ENCODE measurements at places on chromosomes 16 and 17.

DNA sequence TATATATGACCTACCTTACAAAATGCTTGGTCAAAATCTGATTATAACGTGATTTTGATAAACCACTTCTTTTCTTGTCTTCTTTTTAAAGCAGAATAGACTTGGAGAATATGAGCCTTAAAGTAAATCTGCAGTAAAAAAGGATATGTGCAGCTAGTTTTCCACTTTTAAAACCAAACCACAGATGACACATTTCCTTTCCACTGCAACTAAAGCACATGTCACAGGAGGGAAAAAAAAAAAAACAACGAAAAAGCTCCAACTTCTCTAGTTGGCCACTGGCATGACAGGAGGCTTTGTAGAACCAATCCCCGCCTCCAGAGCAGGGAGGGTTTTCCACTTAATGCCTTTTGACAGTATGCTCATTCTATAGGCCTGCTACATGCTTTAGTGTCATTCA is at the start of gene EVI2A:
EVI2A (minus strand) TSS at position 142 of the 400 bp plus-strand sequence. CDS start 2,609 bp downstream, outside the sequence.
- no peaks in the 10 kb centered on the region for H3K27me3 ChIP-seq
- no peak within 1 kb of the TSS for H3K4me3 ChIP-seq
- H3K36me3 ChIP-seq: no peaks in the 10 kb centered on the region
- DNase-seq: no peak

GRCh38 chr17:82602487-82602886 is 45.8 kb downstream of the WDR45B start:
- DNase-seq: no peak
- no peaks in the 10 kb centered on the region for H3K4me1 ChIP-seq
- H3K27me3 ChIP-seq: no peaks in the 10 kb centered on the region
- no peak overlapping the region for H3K27ac ChIP-seq
- H3K4me3 ChIP-seq: no peak overlapping the region

DNA sequence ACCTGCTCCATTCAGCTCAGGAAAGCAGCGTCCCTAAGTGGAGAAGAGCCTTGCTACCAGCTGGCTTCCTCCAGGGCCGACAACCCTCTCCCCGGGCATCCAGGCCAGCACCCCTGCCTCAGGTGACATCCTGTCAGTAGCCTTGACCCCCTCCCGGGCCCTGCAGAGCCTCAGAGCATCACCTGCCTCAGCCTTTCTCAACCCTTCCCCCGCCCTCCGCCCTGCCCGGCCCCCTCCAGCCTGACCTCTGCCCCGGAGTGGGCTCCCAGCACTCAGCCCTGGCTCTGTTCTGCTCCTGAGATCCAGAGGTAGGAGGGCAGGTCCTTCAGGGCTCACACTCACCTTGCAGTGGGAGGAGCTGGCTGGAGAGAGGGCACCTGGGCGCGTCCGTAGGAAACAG is 73.8 kb upstream of the METRNL start:
- H3K4me3 ChIP-seq: no peak overlapping the region
- no peak for DNase-seq
- H3K36me3 ChIP-seq: no peaks in the 10 kb centered on the region
- H3K4me1 ChIP-seq: peaks cover 5% of the 10 kb centered on the region
- H3K27me3 ChIP-seq: no peaks in the 10 kb centered on the region
- no peak overlapping the region for H3K27ac ChIP-seq

DNA sequence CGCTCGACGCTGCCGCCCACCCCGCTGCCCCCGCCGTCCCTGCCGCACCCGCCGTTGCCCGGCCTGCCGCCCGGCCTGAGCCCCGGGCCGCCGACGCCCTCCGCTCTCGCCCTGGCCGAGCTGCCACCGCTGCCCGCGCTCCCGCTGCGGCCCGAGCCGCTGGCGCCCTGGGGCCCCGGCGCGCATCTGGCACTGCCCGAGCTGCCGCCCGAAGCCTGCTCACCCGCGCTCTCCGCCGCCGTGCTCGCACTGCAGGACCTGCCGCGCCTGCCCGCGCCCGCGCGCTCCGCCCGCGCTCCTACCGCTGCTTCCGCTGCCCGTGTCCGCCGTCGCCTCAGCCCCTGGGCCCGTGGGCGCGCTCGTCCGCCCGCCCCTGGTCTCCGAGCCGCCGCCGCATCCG is 8.4 kb upstream of the CLDN9 start:
- H3K4me3 ChIP-seq: peak overlapping the region; percentile 58
- H3K36me3 ChIP-seq: no peaks in the 10 kb centered on the region
- no peaks in the 10 kb centered on the region for H3K27me3 ChIP-seq
- H3K27ac ChIP-seq: no peak overlapping the region
- no peak for DNase-seq

- no peak overlapping the region for H3K4me3 ChIP-seq
- H3K27ac ChIP-seq: no peak overlapping the region
- H3K4me1 ChIP-seq: no peaks in the 10 kb centered on the region
- no peak for DNase-seq
- H3K36me3 ChIP-seq: no peaks in the 10 kb centered on the region
Measured at GRCh38 chr16:12898551-12898950, 2.8 kb upstream of the SHISA9 start.

DNA sequence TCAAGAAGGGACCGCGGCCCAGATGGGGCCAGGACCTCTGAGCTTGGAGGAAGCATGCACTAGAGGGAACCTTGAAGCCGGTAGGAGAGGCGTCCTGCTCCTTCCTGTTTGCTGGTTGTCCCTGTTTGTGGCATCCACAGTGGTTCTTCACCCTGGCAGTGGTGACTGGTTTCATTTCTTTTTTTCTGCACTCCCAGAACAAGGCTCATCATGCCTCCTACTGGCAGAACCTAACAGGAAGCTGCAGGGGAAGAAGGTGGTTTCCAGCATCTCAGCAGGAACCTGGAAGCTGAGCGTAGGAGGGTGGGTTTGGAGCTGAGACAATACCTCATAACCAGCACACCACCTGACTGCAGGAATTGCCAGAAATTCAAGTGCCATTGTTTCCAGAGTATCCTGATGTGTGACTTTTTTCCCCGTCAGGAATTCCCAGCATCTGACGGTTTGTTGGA is 5.8 kb downstream of the TMEM231 start:
- no peaks in the 10 kb centered on the region for H3K27me3 ChIP-seq
- no peak for DNase-seq
- no peaks in the 10 kb centered on the region for H3K36me3 ChIP-seq
- no peaks in the 10 kb centered on the region for H3K4me1 ChIP-seq

DNA sequence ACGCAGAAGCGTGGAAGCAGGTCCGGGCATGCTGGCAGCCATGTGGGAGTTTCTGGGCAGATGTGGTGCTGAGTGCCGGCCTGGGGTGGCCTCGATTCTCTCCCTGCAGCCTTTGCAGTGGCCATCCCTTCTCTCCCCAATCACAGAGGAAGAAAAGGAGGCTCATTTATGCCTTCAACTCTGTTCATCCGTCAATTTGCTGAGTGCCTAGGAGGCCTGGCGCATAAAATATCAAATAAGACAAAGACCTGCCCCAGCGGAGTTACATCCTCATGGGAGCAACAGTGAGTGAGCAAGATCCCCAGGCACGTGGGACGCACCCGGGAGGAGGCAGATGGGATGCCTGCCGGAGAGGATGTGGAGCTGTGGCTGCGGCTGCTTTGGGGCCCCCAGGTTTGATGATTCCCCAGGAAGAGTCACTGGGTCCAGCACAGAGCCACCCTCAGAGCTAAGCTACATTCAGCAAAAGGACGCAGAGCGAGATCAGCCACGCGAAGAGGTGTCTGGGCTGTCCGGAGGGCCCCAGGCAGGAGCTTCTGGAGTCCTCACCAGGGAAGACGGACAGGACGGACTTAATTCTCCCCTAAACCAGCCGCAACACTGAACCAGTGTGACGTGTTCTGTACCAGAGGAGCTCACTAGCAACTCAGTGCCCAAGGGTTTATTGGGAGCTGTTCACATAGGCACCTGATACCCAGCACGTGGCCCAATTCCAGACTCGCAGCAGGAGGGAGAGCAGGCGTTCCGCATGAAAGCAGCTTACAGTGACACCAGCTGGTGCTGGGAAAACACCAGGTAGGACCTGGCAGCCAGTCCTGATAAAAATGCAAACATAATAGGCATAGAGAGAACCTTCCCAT is 11.3 kb downstream of the CA5A start:
- H3K4me3 ChIP-seq: no peak overlapping the region
- DNase-seq: no peak
- H3K27me3 ChIP-seq: no peaks in the 10 kb centered on the region
- no peaks in the 10 kb centered on the region for H3K36me3 ChIP-seq

DNA sequence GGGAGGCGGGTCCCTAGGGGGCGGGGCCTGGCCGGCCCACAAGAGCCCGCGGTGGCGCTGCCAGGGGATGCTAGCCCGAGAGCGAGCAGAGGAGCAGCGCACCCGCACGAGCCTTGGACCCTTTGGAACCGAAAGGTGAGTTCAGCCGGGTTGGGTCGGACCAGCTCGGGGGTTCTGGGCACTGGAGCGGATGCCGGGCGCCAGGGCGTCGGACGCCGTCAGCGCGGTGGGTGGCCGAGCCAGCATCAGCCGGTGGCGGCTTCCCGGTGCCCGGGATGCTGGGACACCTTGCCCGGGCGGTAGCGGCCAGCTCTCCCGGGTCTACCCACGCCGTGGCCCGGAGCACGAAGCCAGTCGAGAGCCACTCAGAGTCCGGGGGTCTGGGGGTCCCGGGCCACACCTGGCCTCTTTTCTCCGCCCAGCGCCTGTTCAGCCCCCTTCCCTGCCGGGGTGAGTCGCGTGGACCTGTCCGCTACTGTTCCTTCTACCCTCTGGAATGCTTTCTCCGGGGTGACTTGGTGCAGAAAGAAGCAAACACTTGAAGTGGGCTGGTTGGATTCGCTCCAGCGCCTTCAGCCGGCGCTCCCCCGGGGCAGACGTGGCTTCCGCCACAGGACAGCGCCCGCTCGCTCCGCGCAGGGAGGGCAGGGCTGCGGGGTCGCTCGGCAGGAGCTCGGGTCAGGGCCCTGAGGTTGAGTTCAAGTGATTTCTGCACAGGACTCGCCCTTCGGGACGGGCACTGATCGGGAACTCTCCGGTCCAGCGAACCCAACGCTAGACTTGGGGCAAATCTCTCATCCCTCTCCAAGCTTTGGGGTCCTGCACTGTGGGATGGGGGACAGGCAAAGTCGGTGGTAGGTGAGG is at the start of gene SCNN1G:
SCNN1G (plus strand) TSS at position 67 of the 864 bp plus-strand sequence. CDS start 3,527 bp downstream, outside the sequence.
- H3K4me3 ChIP-seq: peak within 1 kb of the TSS; percentile 59
- H3K27me3 ChIP-seq: peaks cover 13% of the 10 kb centered on the region
- H3K27ac ChIP-seq: no peak within 1 kb of the TSS

- H3K4me3 ChIP-seq: peak overlapping the region; percentile 35
- peaks cover 13% of the 10 kb centered on the region for H3K27me3 ChIP-seq
- H3K36me3 ChIP-seq: no peaks in the 10 kb centered on the region
- peaks cover 2% of the 10 kb centered on the region for H3K4me1 ChIP-seq
Measured at GRCh38 chr16:1333854-1334700, 632 bp downstream of the BAIAP3 start.

GRCh38 chr17:77489893-77490255 is 349.1 kb downstream of the SEC14L1 start:
- H3K4me3 ChIP-seq: no peak overlapping the region
- peaks cover 36% of the 10 kb centered on the region for H3K36me3 ChIP-seq
- DNase-seq: no peak
- H3K27me3 ChIP-seq: no peaks in the 10 kb centered on the region
- H3K4me1 ChIP-seq: no peaks in the 10 kb centered on the region

- no peaks in the 10 kb centered on the region for H3K36me3 ChIP-seq
- no peaks in the 10 kb centered on the region for H3K27me3 ChIP-seq
Measured at GRCh38 chr16:67040906-67041305, 12.0 kb downstream of the CBFB start.

GRCh38 chr17:53193044-53193443 is 629.7 kb upstream of the KIF2B start:
- no peak for DNase-seq
- H3K27ac ChIP-seq: no peak overlapping the region
- H3K4me1 ChIP-seq: no peaks in the 10 kb centered on the region
- no peaks in the 10 kb centered on the region for H3K36me3 ChIP-seq
- H3K4me3 ChIP-seq: no peak overlapping the region

GRCh38 chr17:560432-560873 is 154.2 kb downstream of the VPS53 start:
- H3K4me1 ChIP-seq: no peaks in the 10 kb centered on the region
- no peaks in the 10 kb centered on the region for H3K27me3 ChIP-seq
- no peak for DNase-seq

DNA sequence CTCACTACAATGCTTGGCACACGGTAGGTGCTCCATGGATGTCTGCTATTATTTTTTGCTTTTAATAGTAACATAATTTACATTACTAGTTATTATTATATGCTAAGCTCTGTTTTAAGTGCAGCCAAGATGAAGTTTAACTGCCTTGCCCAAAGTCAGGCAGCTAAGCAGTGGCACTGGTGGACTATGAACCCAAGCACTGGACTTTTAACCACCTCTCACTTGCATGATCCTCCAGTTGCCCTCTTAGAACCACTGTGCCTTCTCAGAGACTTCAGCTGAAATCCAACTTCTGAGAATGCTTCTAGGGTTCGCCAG is 1.5 kb upstream of the ZNF207 start:
- H3K27ac ChIP-seq: no peak overlapping the region
- H3K27me3 ChIP-seq: no peaks in the 10 kb centered on the region
- H3K4me3 ChIP-seq: no peak overlapping the region
- H3K4me1 ChIP-seq: no peaks in the 10 kb centered on the region

GRCh38 chr16:28297784-28298510 is 5.6 kb downstream of the SBK1 start:
- no peak for DNase-seq
- no peaks in the 10 kb centered on the region for H3K27me3 ChIP-seq
- H3K36me3 ChIP-seq: 0 out of 2 replicates have a peak, but pooled peaks cover 10% of the 10 kb centered on the region
- no peak overlapping the region for H3K27ac ChIP-seq
- H3K4me3 ChIP-seq: no peak overlapping the region

GRCh38 chr17:14793237-14793636 is 471.9 kb downstream of the PMP22 start:
- H3K27me3 ChIP-seq: no peaks in the 10 kb centered on the region
- no peaks in the 10 kb centered on the region for H3K36me3 ChIP-seq
- H3K4me1 ChIP-seq: no peaks in the 10 kb centered on the region
- no peak overlapping the region for H3K27ac ChIP-seq
- no peak for DNase-seq
- H3K4me3 ChIP-seq: no peak overlapping the region

- H3K4me3 ChIP-seq: no peak overlapping the region
- no peaks in the 10 kb centered on the region for H3K36me3 ChIP-seq
- H3K27ac ChIP-seq: no peak overlapping the region
- H3K4me1 ChIP-seq: peaks cover 5% of the 10 kb centered on the region
Measured at GRCh38 chr16:17395849-17396480, 74.8 kb downstream of the XYLT1 start.

DNA sequence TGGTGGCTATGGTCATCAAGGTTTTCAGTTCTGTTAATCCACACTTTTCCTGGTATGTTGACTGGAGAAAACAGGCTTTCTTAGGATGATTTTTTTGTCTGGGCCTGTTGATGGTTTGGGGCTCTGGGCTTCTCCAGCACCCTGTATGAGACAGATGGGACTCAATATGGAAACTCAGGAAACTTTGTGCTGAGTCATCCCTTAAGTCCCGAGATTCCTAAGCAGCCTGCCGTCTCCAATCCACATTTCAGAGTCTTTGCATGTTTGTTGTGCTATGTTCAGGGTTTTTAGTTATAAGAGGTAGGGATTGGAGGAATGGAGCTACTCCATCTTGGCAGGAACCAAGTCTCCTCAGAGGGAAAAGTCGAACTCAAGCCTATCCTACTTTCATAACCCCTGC is 253.3 kb upstream of the FOXF1 start:
- H3K27ac ChIP-seq: no peak overlapping the region
- no peak overlapping the region for H3K4me3 ChIP-seq
- no peaks in the 10 kb centered on the region for H3K4me1 ChIP-seq

- H3K27me3 ChIP-seq: no peaks in the 10 kb centered on the region
- no peak overlapping the region for H3K4me3 ChIP-seq
- H3K27ac ChIP-seq: no peak overlapping the region
- no peak for DNase-seq
Measured at GRCh38 chr17:78409191-78409928, 30.9 kb downstream of the PGS1 start.
